ENCODE measurements at places on chromosomes 16 and 17. TPM values are rescaled to one million over a fixed set of nuclear protein-coding genes. Genes with fewer than 3 reads are reported as not detected.

GRCh38 chr16:68005786-68006286 is 6.6 kb upstream of the DPEP2 start:
- DNase-seq: peak; percentile 69

- no peak for DNase-seq
Measured at GRCh38 chr17:7501729-7502128, 17.6 kb downstream of the POLR2A start.

DNA sequence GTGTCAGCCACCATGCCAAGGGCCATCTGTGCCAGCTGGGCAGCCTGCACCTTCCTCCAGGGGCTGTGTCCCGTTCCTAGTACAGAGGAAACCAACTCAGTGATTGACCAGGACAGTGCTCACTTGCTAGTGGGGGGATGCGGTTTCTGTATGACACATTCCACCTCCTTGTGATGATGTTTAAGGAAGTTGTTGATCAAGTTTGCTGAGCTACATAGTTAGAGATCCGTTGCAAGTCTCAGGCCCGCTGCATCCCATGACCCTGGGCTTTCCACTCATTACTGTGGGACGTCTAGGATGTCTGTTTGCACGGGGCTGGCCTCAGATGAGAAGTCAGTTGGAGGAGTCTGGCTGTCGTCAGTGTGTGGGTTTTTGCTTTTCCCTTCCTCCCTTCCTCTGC is 33.6 kb downstream of the RNF213 start:
- no peak for DNase-seq

- peak; percentile 38 for DNase-seq
Measured at GRCh38 chr17:78112518-78113471, 15.8 kb downstream of the TMC6 start.

DNA sequence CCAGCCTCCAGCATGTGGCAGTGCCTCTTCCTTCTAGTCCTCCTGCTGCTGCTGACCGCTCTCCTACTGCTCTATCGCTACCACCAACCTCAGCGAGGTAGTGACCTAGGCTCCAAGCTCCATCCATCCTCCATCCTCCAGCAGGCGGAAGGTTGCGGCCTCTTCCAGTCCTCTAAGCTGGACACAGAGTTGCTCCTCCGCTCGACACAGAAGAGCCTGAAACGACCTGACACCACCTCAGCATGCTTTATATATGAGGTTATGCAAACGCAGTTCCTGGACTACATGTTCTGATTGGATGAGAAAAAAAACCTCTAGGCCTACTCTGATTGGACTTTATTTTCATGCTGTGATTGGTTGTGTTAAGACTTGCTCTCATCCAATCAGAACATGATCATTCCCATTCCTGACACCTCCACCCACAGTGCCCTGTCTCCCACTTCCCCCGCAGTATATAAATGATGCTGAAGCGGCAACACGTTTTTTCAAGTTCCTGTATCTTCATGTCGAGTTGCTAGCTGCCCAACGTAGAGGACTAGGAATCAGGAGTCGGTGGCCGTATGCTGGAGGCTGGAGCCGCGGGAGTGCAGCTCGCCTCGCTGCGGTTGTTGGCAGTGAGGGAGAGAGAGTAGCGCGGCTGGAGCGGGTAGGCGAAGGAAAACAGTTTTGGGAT is 398.1 kb downstream of the KCNJ18 start:
- DNase-seq: no peak

- no peak for DNase-seq
Measured at GRCh38 chr17:73902416-73903181, 258.4 kb upstream of the SDK2 start.

DNA sequence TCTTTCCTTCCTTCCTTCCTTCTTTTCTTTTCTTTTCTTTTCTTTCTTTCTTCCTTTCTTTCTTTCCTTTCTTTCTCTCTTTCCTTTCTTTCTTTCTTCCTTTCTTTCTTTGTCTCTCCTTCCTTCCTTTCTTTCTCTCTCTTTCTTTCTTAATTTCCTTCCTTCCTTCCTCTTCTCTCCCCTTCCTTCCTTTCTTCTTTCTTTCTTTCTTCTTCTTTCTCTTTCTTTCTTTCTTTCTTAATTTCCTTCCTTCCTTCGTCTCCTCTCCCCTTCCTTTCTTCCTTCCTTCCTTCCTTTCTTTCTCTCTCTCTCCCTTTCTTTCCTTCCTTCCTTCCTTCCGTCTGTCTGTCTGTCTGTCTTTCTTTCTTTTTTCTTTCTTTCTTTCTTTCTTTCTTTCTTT is 1446.5 kb upstream of the GOT2 start:
- no peak for DNase-seq

DNA sequence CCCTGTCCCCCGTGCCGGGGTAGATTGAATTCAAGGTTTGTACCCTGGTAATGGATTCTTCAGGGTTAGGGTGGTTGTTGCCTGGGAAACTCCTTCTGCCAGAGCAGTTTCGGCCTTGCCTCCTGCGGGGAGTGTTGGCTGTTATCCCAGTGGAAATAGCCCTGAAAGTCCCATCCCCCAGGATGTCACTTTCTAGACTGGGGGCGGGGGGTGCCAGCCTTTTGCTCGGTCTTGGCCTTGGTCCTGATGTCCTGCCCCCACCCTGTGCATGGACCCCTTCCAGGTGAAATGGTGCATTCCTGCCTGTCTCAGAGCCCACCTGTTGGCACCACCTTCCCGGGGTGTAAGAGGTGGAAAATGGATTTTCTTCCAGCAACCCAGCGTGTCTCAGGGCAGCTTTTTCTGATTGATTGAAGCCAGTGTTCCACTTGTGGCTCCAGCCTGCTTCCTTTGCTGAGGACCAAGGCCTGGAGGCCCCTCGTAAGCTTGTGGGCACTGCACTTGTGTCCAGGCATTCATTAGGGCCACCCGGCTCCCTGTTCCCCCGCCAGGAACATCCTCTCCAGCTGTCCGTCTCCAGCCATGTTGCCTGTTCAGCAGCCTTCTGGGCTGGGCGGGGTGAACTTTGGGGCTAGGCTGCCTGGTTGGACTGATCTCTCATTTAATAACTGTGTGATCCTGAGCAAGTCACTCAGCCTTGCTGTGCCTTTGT is 25.6 kb downstream of the MGAT5B start:
- no peak for DNase-seq

DNA sequence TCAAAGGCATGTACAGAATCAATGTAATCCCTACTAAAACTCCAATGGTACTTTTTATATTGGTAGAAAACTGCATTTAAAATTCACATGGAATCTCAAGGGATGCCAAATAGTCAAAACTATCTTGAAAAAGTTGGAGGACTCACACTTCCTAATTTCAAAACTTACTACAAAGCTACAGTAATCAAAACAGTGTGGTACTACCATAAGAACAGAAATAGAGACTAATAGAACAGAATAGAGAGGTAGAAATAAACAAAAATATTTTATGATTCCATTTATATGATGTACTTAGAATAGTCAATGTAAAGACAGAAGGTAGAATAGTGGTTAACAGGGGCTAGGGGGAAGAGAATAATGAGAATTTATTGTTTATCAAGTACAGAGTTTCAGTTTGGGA is 8.8 kb downstream of the TRIM37 start:
- no peak for DNase-seq

GRCh38 chr16:13920510-13920818 is 510 bp downstream of the ERCC4 start:
- DNase-seq: no peak

The LPO gene
- polyA plus RNA-seq: not detected

The PPP1R1B gene
- polyA plus RNA-seq: 0.07 TPM

The AP2B1 gene
- polyA plus RNA-seq: 166 TPM

The UBE2I gene
- 91.3 TPM for polyA plus RNA-seq

The KRT17 gene
- polyA plus RNA-seq: 8,957 TPM
